ENCODE measurements at places on chromosomes 6 and 20.
A peak's percentile ranks its signal among the peaks of the same experiment; 100 is the strongest.

- DNase-seq = peak; percentile 30
Observed at GRCh38 chr6:34982424-34982852, 93.4 kb downstream of the ANKS1A start.

DNA sequence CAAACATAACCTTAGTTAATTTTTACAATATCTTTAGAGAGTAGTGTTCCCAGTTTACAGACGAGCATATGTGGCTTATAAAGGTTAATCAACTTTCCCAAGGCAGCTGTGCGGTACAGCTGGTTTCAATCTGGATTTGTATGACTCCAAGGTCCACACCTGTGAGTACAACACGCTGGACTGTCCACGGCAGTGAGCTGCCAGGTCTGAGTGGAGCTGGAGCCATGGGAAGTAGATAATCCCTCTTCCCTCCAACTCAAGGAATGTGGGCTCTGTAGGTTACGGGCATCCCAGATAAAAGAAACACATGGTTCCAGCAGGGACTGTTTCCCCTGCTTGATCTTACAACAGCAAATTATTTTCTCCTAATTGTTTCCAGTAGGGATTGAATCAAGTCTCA is 102.2 kb downstream of the SOD2 start:
- no peak for DNase-seq

DNA sequence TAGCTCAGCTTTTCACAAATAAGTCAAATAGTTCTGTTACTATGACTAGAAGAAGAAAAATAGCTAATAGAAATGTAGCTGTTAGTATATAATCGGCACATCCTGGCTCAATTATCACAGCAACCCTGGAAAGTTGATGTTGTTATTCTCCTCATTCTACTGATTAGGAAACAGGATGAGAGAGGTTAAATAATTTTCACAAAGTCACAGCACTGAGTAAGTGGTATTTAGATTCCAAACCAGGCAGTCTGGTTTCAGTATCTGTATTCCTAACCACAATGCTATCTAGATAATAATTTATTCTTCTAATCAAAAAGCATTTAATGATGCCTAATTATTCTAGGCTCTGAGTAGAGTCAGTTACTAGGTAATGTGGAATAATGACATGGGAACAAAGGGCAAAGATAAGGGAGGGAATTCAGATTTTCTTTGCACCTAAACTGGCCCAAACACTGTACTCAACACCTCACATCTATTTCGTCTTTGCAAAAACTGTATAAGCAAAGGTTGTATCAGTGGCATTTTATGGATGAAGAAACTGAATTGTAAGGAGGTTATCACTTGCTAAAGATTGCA is 51.3 kb downstream of the PDE7B start:
- no peak for DNase-seq

- peak; percentile 69 for DNase-seq
Observed at GRCh38 chr6:146850238-146850896, 251.6 kb downstream of the ADGB start.

- no peak for DNase-seq
Observed at GRCh38 chr6:16572943-16573342, 188.3 kb downstream of the ATXN1 start.

- DNase-seq = no peak
Observed at GRCh38 chr20:41412324-41413120, 45.9 kb upstream of the EMILIN3 start.

DNA sequence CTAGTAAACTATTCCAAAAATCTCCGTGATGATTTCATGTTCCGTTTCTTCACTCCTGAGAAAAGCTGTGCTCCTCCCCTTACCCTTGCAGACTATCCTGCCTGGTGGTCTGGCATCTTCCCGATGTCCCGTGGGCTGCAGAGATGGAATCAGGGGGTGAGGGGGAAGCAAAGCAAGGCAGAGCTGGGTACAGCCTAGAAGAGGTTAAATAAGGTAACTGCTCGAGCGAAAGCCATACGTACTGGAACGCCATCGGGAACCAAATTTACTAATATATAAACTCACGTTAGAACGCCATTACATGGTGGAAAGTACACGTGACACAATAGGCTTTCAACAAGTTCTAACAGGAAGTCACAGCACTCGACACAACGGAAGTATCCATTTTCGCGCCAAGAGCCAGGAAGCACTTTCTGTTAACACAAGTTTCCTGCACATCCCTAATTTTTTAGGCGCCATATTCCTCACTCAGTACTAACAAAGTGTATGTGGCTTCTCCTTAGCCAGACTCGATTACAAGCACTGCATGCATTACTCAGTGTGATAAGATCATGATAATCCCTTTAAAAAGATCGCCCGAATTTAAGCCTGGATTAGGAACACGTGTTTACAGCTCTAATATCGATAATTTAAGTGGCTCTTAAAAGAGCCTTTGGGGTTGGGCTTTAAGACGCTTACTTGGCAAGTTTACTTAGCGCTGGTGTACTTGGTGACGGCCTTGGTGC is 101.6 kb upstream of the PRSS16 start:
- DNase-seq = no peak

DNA sequence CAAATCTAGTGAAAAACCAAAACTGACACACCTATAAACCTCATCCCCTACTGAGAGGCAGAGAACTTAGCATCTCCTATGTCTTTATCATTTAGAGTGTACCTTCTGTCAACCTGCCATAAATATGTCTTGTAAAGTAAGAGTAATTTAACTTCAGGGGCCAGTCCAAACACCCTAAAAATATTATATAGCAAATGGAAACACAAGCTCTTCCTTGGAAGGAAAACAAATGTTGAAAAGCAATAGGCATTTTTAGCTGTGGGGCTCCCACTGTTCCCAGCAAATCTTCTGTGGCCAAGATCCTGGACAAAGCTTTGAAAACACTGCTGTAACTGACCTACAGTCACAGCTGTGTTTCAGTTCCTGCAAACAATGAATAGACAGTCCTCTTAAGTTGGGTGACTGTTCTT is 140.0 kb upstream of the RNF217 start:
- no peak for DNase-seq

DNA sequence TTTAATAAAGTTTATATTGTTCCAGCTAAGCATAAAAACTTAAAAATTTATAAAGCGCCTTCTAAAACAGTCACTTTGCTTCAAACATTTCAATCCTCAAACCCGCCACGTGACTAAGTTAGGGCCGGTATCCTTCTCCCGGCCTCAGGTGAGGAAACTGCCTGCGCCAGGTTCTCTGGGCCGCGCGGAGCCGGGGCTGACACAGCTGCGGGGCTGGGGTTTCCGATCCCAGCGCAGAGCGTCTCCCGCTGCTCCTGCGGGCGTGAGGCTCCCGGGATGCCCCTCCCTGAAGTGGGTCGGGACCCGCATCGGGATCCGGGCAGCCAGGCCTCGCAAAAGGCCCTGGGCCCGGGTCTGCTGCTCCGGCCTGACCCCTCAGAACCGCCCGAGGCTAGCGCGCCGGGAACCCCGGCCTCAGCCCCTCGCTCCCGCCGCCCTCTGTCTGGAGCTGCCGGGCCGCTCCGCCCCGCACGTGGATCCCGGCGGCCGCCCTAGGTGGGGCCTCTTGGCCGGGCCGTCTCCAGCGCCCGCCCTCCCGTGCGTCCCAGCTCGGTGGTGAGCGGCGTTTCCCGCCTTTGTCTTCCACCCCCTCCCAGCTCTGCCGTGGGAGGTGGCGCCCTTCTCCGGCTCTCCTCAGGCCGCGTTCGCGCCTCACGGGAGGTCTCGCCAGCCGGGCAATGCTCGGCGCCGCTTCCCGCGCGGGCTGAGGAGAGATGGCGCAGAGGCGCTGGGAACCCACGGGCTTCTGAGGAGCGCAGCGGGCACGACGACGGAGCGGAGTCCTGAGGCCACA is 267.9 kb downstream of the DLL1 start:
- DNase-seq = no peak

DNA sequence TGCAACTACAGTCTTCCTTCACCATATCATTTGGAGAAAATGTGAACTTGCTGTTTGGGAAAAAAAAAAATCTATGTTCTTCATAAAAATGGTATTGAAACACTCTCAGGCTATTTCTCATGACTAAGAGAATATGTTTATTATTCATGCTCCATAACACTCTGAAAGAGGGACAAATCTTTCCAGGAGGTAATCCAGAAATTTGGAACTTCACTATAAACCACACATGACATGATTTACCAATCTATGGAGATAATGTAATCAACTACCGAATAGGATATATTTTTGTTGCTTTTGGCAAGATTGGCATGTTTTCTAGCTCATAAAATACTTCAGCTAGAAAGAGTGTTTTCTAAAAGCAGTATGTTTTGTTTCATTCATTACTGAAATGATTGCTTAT is 56.3 kb downstream of the THEMIS start:
- no peak for DNase-seq

- peak; percentile 71 for DNase-seq
Observed at GRCh38 chr20:50380697-50381040, 129.5 kb upstream of the PTPN1 start.

DNA sequence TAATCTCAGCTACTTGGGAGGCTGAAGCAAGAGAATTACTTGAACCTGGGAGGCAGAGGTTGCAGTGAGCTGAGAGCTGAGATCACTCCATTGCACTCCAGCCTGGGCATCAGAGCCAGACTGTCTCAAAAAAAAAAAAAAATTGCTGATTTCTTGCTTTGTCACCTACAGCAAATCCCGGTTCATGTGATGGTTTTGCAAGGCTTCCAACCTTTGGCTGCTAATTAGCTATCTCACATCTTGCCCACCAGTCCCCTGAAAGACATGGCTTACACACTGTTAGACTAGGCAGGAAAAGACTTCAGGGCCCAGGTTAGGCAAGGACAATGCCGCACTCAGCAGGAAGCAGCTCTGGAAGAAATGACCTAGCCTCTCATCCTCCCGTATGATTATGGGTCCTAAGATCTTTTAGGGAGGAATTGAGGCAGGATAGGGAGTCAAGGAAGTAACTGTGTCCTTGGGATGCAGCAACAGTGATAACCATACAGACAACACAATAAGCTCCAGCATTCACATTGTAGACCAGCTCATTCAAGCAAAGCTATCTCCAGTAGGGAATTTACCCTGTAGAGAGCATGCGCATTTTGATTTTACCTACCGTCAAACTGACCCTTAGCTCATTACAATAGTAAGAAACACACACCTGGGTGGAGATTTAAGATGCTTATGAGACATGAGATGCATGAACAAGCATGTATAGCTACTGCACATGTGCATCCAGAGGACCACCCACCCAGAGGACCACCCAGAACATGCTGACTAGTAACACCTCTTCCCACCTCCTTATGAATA is 40.5 kb upstream of the POU5F1 start:
- no peak for DNase-seq

- peak; percentile 76 for DNase-seq
Observed at GRCh38 chr20:46226602-46227001, 81.7 kb downstream of the CDH22 start.

GRCh38 chr6:30077218-30077617 is 1.6 kb upstream of the RNF39 start:
- DNase-seq = no peak

- no peak for DNase-seq
Observed at GRCh38 chr6:169668203-169668847, 33.5 kb downstream of the WDR27 start.

GRCh38 chr6:14676977-14677781 is 559.6 kb downstream of the CD83 start:
- no peak for DNase-seq

DNA sequence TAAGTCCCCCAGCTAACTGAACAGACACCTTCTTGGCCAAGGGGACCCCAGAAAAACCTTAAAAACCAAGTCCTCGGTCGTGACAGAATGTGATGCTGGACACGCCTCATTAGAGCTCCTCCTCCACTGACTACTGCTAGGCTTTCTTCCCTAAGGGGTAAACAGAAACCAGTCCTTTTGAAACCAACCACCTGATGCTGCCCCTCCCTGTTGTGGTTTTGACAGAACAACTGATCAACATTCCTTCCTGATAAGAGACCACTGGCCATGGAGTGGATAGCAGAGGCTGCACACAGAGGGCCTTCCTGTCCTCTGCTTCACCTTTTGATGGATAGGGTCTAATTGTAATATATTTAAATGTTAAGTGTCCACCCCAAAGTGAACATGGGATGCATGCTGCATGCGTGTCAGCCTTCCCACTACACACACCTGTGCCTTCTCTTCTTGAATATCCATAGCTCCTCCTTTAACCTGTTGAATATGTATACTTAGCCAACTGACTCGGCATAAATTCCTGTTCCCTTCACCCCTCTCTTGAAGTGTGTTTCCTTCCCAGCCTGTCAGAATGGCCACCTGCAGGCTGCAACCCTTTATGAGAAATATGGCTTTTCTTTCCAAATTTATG is 27.9 kb upstream of the SLC2A12 start:
- no peak for DNase-seq

DNA sequence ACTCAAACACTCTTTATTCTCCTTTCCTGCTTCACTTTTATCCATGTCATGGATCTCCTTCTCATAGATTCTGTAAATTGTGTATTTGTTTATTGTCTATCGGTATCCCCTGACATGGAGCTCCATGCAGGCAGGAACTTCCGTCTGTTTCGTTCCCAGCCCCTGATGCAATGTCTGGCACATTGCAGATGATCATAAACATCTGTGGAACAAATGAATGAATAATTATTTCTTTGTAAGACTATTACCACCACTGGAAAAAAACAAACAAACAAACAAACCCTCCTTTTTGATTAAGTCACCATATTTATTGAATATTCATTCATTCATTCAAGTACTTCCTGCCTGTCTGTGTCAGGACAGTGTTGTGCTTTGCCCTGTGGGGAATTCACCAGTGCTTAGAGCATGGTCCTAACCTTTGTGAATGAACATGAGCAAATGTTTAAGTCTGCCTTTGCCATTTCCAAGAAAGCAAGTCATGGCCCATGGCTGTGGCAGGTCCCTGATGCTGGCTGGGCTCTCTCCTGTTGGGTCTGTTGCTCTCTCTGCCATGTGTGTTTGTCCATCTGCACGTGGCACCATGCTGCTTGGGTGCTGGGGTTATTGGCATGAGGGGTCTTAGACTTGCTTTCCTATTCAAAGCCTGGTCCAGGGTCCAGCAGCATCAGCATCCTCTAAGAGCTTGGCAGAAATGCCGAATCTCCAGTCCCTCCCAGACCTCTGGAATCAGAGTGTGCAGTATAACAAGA is 47.5 kb upstream of the NAA20 start:
- no peak for DNase-seq

GRCh38 chr6:140459209-140459608 is 1084.8 kb upstream of the CITED2 start:
- no peak for DNase-seq

GRCh38 chr6:57259064-57259463 is 37.0 kb upstream of the RAB23 start:
- no peak for DNase-seq

DNA sequence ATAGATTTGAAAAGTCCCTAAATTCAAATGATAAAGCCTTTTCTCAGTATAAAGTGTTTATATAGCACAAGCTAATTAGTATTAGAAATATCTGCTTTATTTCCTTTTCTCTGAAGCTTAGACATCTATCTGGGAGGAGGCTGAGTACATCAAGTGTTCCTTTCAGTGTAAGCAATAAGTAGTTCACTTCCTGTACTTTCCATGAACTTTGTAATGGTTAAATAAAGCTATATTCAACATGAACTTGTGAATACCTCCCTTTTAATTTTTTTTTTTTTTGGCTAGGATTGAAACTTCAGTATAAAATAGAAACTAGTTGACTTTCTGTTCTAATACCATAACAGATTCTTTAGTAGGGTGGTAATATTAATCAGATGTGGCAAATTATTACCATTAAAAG is 190.9 kb downstream of the CENPW start:
- DNase-seq = no peak

- no peak for DNase-seq
Observed at GRCh38 chr6:113246186-113246585, 611.0 kb upstream of the MARCKS start.
